ENCODE measurements at places on chromosomes 1 and 21. TPM values are rescaled to one million over a fixed set of nuclear protein-coding genes. Genes with fewer than 3 reads are reported as not detected.

The ARPC5 gene
- 160 TPM for total RNA-seq

The TMEM51 gene
- 6.8 TPM for total RNA-seq

The SIK1 gene
- total RNA-seq, result 1.3 TPM

The PLXNA2 gene
- 1.1 TPM for total RNA-seq

The ELOA gene
- total RNA-seq, result 17.9 TPM

The ARHGAP30 gene
- total RNA-seq, result under 0.01 TPM

The IKBKE gene
- total RNA-seq, result 11.5 TPM

The NES gene
- 6.1 TPM for total RNA-seq

The OLFML2B gene
- 3.4 TPM for total RNA-seq

The LGR6 gene
- total RNA-seq, result not detected

The KRTAP13-2 gene
- not detected for total RNA-seq

The RIIAD1 gene
- not detected for total RNA-seq

The ANKRD65 gene
- total RNA-seq, result 0.46 TPM

The ANKRD35 gene
- total RNA-seq, result 1.9 TPM

The NCAM2 gene
- total RNA-seq, result 1.8 TPM

The LYSMD1 gene
- 6.5 TPM for total RNA-seq

The H6PD gene
- 32.0 TPM for total RNA-seq

The SELENBP1 gene
- 75.7 TPM for total RNA-seq

The LDLRAD2 gene
- 0.14 TPM for total RNA-seq

The TMPRSS2 gene
- total RNA-seq, result not detected

The ZC3H11A gene
- 67.3 TPM for total RNA-seq

The OR2L13 gene
- total RNA-seq, result not detected

The MPL gene
- total RNA-seq, result not detected

The FNDC5 gene
- 4.0 TPM for total RNA-seq

The SIM2 gene
- under 0.01 TPM for total RNA-seq

The DMBX1 gene
- not detected for total RNA-seq

The RPS6KC1 gene
- total RNA-seq, result 28.8 TPM

The OR6N1 gene
- total RNA-seq, result not detected

The DIRAS3 gene
- 2.8 TPM for total RNA-seq

The KCND3 gene
- total RNA-seq, result 0.57 TPM

The PRAMEF18 gene
- not detected for total RNA-seq

The RNF11 gene
- total RNA-seq, result 99.7 TPM

The SLC44A3 gene
- 1.4 TPM for total RNA-seq

The PPM1J gene
- 0.55 TPM for total RNA-seq

The FYB2 gene
- total RNA-seq, result not detected

The NOL9 gene
- total RNA-seq, result 20.9 TPM

The MPZ gene
- 0.71 TPM for total RNA-seq

The RPS8 gene
- 1,738 TPM for total RNA-seq

The PIGR gene
- total RNA-seq, result not detected

The PTPN22 gene
- 0.55 TPM for total RNA-seq

The C1orf141 gene
- not detected for total RNA-seq

The RPTN gene
- total RNA-seq, result not detected

The HES3 gene
- total RNA-seq, result not detected

The TAS1R3 gene
- total RNA-seq, result 0.18 TPM

The GPATCH2 gene
- total RNA-seq, result 16.6 TPM

The RABIF gene
- 3.3 TPM for total RNA-seq

The PLA2G2D gene
- total RNA-seq, result not detected

All from smooth muscle cell of bladder (primary cell).